ENCODE measurements at places on chromosomes 11 and 22.

GRCh38 chr11:38648604-38649003, 2050.6 kb upstream of the RAG2 start:
- DNase-seq: no peak

DNA sequence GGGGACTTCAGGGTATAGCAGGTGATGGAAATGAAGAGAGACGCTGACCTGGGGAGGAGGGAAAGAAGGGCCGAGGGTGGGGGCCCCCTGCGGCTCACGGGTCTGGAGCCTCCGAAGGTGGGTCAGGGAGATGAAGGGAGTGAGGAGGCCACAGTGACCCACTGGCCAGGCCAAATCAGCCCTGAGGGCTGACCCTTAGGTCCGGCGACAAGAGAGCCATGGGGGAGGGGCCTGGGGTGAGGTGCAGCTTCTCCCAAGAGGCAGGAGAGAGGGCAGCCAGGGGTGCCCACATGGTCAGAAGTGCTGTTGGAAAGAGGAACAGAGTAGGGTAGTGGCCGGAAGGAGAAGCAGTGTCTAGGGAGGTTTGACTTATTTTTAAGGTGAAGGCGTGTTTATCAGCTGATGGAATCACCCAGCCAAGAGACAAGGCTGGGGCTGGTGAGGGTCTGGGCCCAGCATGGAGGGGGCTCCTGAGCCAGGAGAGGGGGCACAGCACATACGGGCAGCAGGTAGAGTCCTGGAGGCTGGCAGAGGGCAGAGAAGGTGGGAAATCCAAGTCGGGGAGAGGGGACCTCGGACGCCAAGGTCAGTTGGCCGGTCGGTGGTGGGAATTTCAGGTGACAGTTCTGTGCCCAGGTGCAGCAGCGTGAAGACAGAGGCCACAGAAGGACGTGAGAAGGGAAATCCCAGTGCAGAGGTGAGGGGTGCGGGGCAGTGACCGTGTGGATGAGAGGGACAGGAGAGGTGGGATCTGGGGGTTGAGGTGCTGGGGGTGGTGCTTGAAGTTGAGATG, 49.0 kb downstream of the LINC01488 start:
- DNase-seq: no peak

- peak; percentile 7 for DNase-seq
Measured at GRCh38 chr11:125376117-125376516, 119.9 kb downstream of the FEZ1 start.

DNA sequence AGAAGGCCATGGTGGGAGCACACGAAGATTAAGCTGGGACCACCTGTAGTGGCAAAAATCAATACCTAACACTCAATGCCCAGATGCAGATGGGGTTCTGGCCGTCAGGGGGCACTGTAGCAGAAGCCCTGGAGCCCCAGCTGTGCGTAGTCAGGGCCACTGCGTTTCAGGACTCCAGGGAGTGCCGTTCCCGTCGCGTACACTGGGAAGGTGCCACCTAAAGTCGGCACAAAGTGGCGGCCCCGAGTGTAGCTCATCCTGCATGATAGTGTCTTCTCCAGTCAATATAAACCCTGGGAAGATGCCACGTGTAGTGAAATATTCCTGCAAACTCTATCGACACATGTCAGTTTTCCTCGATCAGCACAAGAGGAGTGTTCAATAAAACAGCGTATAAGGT, 123.8 kb upstream of the NTM start:
- DNase-seq: no peak

DNA sequence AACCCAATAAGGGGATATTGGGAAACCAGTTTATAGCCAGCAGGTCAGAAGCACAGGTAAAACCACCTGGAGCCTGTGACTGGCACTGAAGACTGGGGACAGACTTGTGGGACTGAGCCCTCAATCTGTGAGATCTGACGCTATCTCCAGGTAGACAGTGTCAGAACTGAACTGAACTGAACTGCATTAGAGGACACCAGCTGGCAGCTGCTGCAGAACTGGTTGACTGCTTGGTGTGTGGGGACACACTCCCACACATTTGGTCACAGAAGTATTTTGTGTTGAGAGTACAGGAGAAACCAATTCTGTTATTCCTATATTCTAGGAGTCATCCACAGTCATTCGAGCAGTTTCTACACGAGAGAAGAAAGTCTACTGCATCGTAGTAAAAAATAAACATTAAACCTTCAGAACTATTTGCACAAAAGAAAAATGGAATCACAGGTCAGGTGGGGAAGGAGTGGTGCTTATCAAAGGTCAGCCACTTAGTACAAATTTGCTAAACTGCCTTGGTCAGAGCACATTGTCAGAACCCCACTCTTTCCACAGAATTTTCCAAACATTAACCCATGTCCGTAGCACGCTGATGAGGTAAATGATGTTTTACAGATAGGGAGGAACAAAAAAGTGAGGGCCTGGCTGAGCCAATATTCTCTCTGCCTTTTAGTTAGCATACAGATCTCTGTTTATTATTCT, 77.2 kb downstream of the SIK3 start:
- DNase-seq: no peak

- DNase-seq: peak; percentile 19
Measured at GRCh38 chr11:73426219-73426850, 50.1 kb downstream of the RELT start.

GRCh38 chr11:5809122-5809519, 397 bp downstream of the OR52N2 start:
- DNase-seq: no peak

DNA sequence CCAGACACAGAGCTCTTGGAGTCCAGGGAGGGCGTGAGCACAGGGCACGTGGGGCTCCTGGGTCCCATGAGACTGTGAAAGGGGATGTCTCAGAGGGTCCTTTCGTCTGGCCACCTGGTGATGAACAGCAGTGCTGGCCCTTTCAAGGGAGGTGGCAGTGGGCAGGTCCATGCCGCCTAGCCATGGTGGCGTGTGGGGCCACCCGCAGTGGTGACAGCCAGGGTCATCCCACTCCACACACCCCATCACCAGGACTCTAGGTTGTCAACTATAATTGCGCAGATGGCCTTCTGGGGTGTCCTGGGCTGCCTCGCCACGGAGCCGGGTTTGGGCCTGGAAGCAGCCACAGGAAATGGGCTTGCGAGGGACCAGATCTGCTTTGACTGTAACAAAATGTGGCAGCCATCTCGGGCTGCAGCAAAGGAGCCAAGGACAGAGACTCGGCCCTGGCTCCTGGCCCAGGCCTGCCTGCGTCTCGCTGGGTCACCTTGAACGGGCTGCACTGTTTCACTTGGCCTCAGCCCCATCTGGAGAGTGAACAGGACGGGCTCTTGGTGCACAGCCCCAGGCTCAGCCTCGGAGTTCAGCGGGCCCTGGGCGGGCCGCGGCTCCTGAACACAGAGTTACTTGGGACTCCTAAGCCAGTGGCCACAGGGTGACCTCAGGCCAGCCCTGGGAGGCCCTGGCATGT, 1350.5 kb downstream of the BRD1 start:
- DNase-seq: no peak

- no peak for DNase-seq
Measured at GRCh38 chr22:48754611-48755058, 1073.0 kb downstream of the BRD1 start.

DNA sequence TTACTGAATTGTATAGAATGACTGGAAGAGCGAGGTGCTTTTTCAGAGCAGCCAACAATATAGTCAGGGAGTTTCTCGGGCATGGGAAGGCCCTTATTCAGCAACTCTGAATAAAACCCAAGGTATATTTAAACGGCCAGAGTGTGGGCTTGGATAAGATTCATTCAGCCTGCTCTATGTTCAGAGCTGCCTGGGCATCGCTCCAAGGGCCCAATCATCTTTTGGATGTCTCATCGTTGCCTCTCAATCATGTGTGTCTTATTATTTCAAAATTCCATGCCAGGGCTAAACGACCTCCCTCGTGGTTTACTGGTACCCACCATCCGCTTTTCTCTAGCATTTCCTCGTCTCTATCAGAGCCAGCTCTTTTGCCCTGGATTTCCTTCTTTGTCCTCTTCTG, 19.5 kb upstream of the NTM start:
- DNase-seq: no peak

GRCh38 chr11:70383664-70384565, 14.4 kb upstream of the CTTN start:
- no peak for DNase-seq

GRCh38 chr11:126695293-126695692, 305.3 kb downstream of the KIRREL3 start:
- no peak for DNase-seq

GRCh38 chr11:30143098-30143705, 87.6 kb upstream of the FSHB start:
- DNase-seq: peak; percentile 29

DNA sequence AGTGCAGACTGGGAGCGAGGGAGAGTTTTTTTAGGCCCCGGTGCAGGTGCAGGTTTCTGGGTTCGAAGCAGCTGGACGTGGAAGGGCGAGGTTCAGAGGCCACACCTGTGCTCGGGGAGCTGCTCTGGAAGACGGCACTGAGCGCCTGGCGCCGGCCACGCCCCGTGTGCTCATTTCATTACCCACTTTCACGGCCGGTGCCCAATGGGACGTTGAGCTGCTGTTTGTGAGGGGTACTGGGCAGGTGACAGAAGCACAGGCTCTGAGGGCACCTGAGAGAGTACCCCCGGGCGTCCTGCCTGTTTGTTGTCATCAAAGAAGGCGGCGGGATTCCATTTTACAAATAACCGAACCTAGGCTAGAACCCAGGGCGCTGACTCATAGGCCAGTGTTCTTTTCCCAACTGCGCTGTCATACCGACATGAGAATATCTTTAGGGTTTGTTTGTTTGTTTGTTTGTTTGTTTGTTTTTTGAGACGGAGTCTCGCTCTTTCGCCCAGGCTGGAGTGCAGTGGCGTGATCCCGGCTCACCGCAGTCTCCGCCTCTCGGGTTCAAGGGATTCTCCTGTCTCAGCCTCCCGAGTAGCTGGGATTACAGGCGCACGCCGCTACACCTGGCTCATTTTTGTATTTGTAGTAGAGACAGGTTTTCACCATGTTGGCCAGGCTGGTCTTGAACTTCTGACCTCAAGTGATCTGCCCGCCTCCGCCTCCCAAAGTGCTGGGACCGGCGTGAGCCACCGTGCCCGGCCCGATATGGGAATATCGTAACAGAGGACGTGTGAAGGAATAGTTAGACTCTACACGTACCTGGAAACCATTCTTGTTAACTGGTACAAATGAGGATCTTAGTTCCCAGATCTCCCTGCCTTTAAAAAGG, 16.6 kb upstream of the SPTBN2 start:
- no peak for DNase-seq

DNA sequence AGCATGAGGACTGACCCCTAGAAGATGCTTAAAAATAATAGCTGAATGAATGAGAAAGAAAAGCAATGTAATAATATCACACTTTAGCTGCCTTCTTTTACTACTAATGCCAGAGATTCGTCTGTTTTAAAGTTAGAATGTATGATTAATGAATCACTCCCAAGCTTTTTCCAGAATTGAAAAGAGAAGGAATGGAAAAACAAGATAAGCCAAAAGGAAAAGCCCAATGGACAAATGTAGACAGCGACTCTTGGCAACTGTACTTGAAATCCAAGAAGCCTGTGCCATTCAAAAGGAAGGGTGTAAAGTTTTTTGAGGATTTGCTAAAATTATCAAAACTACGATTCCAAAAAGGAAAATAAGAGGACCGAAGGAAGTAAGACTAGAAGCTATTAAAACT, 40.8 kb upstream of the PAMR1 start:
- DNase-seq: no peak

- no peak for DNase-seq
Measured at GRCh38 chr11:1852877-1853276, at the start of gene LSP1. Gene LSP1, plus strand, starts transcription at chr11:1853084. Its CDS starts 61 bp downstream, at chr11:1853145.

DNA sequence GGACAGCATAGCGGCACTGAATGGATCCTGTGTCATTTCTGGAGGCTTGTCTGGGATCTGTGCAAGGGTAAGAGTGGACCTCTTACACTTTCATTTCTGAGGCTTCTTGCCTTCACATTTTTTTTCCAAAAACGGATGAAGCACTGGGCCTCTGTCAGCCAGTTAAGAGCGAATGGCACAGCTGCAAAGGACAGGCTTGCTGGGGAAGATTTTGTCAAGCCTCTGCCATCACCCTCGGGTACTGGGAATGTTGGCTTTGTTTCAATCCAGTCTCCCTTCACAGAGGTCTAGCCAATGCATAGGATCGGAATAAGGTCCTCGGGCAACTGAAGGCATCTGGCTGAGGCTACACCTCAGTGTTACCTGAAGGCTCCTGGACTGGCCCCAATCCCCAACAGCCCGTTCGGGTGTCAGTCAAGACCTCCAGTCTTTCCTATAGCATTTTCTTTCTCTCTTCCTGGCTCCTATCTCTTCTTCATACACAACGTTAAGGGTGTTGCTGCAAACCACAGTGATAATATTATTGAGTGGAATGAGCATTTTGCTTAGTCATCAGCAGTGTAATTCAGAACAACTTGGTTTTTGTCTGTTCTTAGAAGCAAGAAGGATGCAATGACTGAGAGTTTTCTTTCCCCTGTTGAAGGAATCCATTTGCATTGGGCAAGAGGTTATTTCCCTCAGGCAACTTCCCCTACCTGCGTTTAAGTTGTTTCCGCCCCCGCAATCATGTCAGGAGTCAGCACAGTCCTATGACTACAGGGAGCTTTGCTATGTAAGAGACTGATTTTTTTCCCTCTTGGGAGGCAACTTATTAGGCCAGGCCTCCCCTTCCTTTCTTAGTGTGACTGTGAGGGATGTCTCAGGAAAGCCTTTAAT, 22.8 kb downstream of the NPAT start:
- DNase-seq: peak; percentile 56

GRCh38 chr11:120184946-120185705, 25.7 kb upstream of the OAF start:
- DNase-seq: no peak
